ENCODE measurements at places on chromosomes 4 and X. TPM values are rescaled to one million over a fixed set of nuclear protein-coding genes. Genes with fewer than 3 reads are reported as not detected.

DNA sequence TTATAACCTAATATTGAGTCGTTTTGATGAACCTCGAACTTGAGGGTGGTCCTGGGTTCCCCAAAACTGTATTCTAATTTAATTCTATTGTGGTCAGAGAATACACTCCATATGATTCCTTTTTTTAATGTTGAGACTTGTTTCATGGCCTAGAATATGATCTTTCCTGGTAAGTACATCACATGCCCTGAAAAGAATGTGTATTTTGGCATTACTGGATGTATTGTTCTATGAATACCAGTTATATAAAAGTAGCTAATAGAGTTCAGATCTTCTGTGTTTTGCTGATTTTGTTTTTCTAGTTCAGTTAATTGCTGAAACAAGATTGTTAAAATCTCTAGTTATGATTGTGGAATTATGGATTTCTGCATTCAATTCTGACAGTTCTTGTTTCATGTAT lies 18.8 kb downstream of the PRRG1 start:
- H3K4me1 ChIP-seq, result no peaks in the 10 kb centered on the region
- no peak for DNase-seq
- no peaks in the 10 kb centered on the region for H3K27me3 ChIP-seq

DNA sequence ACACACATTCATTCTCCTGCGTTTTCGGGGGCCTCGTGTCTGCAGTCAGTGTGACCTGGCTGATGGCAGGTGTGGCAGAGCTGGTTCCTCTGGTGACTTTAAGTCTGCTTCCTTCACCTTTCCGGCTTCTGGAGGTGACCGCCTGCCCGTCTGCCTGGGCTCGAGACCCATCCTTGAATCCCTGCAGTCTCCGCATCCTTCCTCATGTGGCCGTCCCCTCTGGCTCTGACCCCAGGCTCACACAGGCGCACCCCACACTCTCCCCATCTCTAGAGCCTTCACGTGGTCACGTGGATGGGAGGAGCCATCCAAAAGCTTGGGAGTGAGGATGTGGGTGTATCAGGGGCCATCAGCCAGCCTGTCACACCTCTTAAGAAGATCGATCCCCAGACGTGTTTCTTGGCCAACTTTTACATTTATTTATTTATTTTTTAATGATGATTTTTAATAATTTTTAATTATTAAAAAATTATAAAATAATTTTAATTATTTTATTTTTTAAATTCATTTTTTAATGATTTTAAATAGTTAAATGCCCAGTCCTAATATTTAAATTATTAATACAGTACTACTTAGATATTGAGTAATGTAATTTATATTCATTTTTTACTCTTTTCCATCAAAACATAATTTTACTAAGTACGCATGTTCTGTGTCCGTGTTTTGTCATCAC lies 20.9 kb downstream of the RGS12 start:
- peaks cover 23% of the 10 kb centered on the region for H3K36me3 ChIP-seq
- no peak overlapping the region for H3K4me3 ChIP-seq
- no peaks in the 10 kb centered on the region for H3K4me1 ChIP-seq

GRCh38 chr4:187289371-187289770 lies 565.7 kb upstream of the FAT1 start:
- DNase-seq, result no peak
- no peaks in the 10 kb centered on the region for H3K4me1 ChIP-seq
- H3K36me3 ChIP-seq, result no peaks in the 10 kb centered on the region
- H3K27me3 ChIP-seq, result no peaks in the 10 kb centered on the region
- no peak overlapping the region for H3K4me3 ChIP-seq
- H3K27ac ChIP-seq, result no peak overlapping the region

- H3K27ac ChIP-seq, result no peak overlapping the region
- H3K4me3 ChIP-seq, result no peak overlapping the region
- H3K36me3 ChIP-seq, result no peaks in the 10 kb centered on the region
- no peak for DNase-seq
Measured at GRCh38 chr4:28918871-28919270, 1801.3 kb upstream of the PCDH7 start.

- DNase-seq, result no peak
- H3K27ac ChIP-seq, result no peak overlapping the region
- no peaks in the 10 kb centered on the region for H3K4me1 ChIP-seq
- no peaks in the 10 kb centered on the region for H3K36me3 ChIP-seq
- no peaks in the 10 kb centered on the region for H3K27me3 ChIP-seq
- no peak overlapping the region for H3K4me3 ChIP-seq
Measured at GRCh38 chrX:41322821-41323603, 10.9 kb upstream of the DDX3X start.

GRCh38 chr4:2084316-2084715 lies 25.2 kb downstream of the NAT8L start:
- H3K27ac ChIP-seq, result no peak overlapping the region
- no peak overlapping the region for H3K4me3 ChIP-seq
- H3K27me3 ChIP-seq, result peaks cover 5% of the 10 kb centered on the region
- no peaks in the 10 kb centered on the region for H3K4me1 ChIP-seq
- no peak for DNase-seq
- H3K36me3 ChIP-seq, result no peaks in the 10 kb centered on the region

DNA sequence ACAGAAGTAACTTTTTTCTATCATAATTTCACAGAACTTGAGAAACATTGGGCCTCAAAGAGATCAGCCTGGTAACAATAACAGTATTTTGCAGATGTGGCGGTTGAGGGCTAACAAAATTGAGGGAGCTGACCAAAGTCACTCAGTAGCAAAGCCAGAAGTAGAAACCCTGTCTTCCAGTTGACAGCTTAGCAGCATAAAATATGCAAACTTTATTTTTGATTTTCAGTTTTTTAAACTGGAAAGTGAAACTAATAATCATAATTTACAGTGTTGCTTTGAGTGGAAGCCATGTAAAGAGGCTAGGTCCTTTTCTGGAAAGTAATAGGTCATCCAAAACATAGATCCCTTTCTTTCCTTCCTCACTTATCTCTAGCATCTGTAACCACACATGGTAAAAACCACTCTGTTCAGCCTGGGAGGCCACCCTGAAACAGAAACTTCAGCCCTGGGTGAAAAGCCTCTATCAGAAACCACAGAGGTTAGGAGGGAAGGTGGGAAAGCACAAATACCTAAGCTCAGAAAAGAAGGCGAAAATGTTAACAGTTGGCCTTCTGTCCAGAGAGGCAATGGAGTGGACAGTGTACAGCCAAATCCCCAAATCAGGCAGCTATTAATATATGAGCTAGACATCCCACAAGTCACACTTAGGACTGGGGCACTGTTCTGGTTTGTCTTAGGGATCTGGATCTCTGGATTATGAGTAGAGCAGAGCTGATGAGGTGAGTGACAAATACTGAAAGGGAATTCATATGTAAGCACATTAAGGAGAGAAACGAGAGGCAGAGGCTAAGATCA lies 61.1 kb upstream of the ARSJ start:
- DNase-seq, result peak; percentile 96
- H3K4me3 ChIP-seq, result 0 out of 2 replicates have a peak overlapping the region, but pooled peaks have one; percentile 2
- H3K27ac ChIP-seq, result peak overlapping the region; percentile 85
- no peaks in the 10 kb centered on the region for H3K36me3 ChIP-seq

DNA sequence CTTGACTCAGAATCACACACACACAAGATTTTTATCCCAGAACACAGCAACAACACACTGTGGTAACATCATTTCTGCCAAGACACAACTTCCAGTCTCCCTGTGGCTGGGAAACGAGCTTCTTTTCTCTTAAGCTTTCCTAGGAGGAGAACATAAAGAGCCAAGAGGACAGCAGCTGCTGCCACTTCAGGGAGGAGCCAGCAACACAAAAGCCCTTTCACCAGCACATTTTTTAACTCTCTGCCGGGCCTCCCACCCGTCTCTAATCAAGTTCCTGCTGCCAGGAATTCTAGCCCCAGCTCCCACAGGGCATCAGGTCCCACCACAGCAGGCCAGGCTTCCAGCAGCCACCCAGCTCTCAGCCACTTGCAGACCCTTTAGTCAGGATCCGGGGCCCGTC lies 22.4 kb downstream of the FAT1 start:
- peaks cover 11% of the 10 kb centered on the region for H3K36me3 ChIP-seq
- H3K4me3 ChIP-seq, result peak overlapping the region; percentile 38
- peak; percentile 91 for DNase-seq
- H3K27me3 ChIP-seq, result no peaks in the 10 kb centered on the region

GRCh38 chrX:40156470-40157227 lies 58.9 kb upstream of the BCOR start:
- no peak overlapping the region for H3K27ac ChIP-seq
- H3K4me1 ChIP-seq, result no peaks in the 10 kb centered on the region

DNA sequence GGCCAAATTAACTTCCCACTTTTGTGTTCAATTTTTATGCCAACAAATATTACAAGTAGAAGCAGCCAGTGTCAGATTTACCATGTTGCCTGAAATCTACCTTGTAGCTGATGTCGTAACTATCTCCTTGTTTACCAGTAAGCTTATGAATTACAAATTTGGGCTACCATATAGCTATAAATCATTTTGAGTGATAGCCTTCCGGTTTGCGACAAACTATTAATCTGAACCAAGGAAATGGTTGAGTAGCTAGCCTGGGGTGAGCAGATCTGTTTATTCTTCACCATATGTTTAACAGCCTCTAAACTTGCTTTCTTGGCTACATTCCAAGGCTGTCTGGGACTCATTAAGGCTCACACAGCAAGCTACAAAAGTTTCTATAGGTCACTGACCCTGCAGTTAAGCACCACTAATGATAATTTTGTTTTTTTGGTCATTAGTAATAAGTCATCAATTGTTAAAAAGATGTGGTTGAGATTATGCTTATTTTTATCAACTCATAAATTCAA lies 218.7 kb upstream of the SPOCK3 start:
- peak; percentile 1 for DNase-seq
- no peaks in the 10 kb centered on the region for H3K27me3 ChIP-seq
- no peak overlapping the region for H3K27ac ChIP-seq
- no peaks in the 10 kb centered on the region for H3K4me1 ChIP-seq
- no peak overlapping the region for H3K4me3 ChIP-seq

GRCh38 chr4:36277533-36277932 lies 3.9 kb upstream of the DTHD1 start:
- H3K27ac ChIP-seq, result no peak overlapping the region
- no peaks in the 10 kb centered on the region for H3K4me1 ChIP-seq
- no peak overlapping the region for H3K4me3 ChIP-seq
- H3K36me3 ChIP-seq, result no peaks in the 10 kb centered on the region
- 0 out of 2 replicates have a peak, but pooled peaks cover 3% of the 10 kb centered on the region for H3K27me3 ChIP-seq
- DNase-seq, result no peak

GRCh38 chr4:2961421-2961810 lies 1.8 kb downstream of the NOP14 start:
- DNase-seq, result no peak
- H3K27ac ChIP-seq, result no peak overlapping the region
- peaks cover 17% of the 10 kb centered on the region for H3K4me1 ChIP-seq
- H3K27me3 ChIP-seq, result no peaks in the 10 kb centered on the region
- peak overlapping the region; percentile 85 for H3K4me3 ChIP-seq
- H3K36me3 ChIP-seq, result peaks cover 34% of the 10 kb centered on the region

- peaks cover 23% of the 10 kb centered on the region for H3K4me1 ChIP-seq
- H3K4me3 ChIP-seq, result no peak overlapping the region
- no peaks in the 10 kb centered on the region for H3K36me3 ChIP-seq
- H3K27me3 ChIP-seq, result no peaks in the 10 kb centered on the region
Measured at GRCh38 chrX:136752796-136753195, 27.9 kb downstream of the ARHGEF6 start.

The LPAR4 gene
- 14.3 TPM for total RNA-seq

The RRH gene
- total RNA-seq, result not detected

The F8A2 gene
- not detected for total RNA-seq
